ENCODE measurements at places on chromosomes 7 and 10.

DNA sequence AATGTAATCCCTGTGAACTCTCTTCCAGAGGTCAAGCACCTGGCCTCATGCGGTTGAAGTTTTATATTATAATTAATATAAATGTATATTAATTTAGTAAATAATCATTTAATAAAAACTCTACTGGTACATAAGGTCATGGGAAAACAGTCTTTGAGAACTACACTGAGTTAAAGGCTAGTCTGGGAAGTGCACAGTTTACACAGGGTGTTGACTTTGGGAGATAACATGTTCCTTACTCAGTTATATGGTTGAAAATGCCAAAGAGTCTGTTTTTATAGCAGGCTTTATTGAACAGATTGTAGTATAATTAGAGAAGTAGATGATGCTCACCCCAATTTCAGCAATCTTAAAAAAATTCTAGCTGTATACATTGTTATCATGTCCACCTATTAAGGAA, 735.9 kb downstream of the GATA3 start:
- DNase-seq: no peak

GRCh38 chr7:1181031-1181430, 21.0 kb upstream of the ZFAND2A start:
- DNase-seq: no peak

GRCh38 chr7:101823096-101823495, 5.7 kb downstream of the CUX1 start:
- DNase-seq: no peak

- DNase-seq: no peak
These were observed 53.8 kb downstream of the HGF start for GRCh38 chr7:81715984-81716588.

DNA sequence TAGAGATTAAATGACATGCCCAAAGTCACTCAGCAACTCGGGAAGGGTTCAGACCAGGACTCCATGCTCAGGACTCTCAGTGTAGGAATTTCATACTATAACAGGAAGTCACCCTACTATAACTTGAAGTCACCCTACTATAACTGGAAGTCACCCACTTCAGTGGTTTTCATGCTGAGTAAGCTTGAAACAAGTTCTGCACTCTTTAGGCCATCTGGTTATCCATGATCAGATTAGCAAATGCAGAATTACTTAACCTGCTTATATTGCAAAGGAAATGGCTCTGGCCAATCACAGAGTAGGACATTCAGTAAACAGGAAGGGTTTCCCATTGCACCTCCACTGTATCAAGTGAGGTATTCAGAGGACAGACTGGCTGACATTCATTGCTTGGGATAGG, 1240.4 kb downstream of the GATA3 start:
- no peak for DNase-seq

DNA sequence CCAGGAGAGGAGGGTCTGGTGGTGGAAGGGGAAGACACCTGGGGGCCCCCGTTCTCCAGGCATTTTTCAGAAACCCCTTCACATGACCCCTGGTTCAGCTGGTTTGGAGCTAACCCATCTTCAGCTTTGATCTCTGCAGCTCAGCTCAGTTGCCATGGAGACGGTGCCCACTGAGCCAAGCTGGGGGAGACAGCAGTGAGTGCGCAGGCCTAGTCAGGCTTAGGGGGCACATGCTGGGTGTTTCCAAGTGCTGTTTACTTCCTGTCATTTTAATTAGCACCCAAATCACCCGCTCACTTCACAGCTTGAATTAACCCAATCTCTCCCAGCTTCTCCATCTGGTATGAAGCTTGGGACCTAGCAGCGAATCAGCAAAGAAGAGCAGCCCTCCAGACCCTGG, 9.0 kb downstream of the SPOCK2 start:
- no peak for DNase-seq

DNA sequence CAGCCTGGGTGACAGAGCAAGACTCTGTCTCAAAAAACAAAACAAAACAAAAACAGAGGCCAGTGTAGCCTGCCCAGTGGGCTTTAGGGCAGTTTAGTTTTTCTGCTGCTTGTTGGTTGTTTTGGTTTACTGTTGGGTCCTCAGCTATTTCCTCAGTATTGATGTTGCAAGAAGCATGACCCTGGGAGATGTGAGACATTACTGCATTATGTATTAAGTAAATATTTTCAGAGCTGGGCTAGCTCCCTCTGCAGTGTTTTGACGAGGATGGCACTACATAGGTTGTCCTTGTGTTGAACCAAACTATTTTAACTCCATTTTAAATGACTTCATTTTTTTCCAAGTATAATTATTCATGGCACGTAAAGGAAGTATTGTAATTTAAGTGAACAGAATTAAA, 4.8 kb downstream of the AKAP9 start:
- no peak for DNase-seq

- DNase-seq: no peak
These were observed 177.2 kb upstream of the PCLO start for GRCh38 chr7:83339907-83340306.

DNA sequence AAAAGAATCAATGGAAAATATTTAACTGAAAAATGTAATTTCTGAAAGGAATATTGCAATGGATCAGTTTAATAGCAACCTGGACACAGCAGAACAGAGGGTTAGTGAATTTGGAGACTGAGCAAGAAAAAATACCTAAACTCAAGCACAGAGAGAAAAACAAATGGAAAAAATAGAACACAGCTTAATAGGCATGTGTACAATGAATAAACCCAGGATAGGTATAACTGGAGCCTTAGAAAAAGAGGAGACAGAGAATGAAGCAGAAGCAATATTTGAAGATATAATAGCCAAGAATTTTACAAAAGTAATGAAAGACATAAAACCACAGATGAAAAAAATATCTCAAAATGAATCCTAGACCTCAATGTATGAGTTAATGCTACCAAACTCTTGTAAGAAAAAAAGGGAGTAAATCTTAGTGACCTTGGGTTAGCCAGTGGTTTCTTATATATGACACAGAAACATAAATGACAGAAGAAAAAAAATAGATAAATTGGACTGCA, 2.9 kb upstream of the DNAJC1 start:
- DNase-seq: no peak

- DNase-seq: no peak
These were observed 265.9 kb upstream of the MKLN1 start for GRCh38 chr7:131061818-131062217.

DNA sequence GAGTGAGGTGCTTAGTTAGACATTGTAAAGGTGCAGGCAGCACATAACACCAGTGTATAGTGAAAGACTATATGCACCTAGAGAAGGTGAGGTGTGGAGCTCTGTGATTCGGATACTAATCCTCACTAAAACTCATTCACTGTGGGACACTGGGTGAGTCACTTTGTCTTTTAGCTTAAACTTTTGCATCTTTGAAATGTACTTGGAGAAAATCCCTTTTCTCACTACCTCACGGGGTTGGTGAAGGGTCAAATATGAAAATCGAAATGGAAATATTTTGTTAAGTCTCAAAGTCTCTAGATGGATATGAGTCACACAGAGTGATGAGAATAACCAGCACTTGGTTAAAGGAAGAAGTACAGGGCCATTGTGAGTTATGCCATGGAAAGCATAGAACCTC, 38.0 kb downstream of the MDFIC start:
- no peak for DNase-seq

GRCh38 chr7:138303230-138304070, 156.6 kb upstream of the TRIM24 start:
- DNase-seq: no peak

GRCh38 chr10:89625041-89625765, 19.8 kb downstream of the PANK1 start:
- no peak for DNase-seq

- no peak for DNase-seq
These were observed 1361.2 kb downstream of the XPNPEP1 start for GRCh38 chr10:108562105-108562504.

- no peak for DNase-seq
These were observed 120.3 kb downstream of the BMPER start for GRCh38 chr7:34025600-34025999.

- no peak for DNase-seq
These were observed 12.2 kb upstream of the REPIN1 start for GRCh38 chr7:150356265-150356897.

GRCh38 chr7:21365866-21366624, 61.8 kb upstream of the SP4 start:
- DNase-seq: peak; percentile 84

DNA sequence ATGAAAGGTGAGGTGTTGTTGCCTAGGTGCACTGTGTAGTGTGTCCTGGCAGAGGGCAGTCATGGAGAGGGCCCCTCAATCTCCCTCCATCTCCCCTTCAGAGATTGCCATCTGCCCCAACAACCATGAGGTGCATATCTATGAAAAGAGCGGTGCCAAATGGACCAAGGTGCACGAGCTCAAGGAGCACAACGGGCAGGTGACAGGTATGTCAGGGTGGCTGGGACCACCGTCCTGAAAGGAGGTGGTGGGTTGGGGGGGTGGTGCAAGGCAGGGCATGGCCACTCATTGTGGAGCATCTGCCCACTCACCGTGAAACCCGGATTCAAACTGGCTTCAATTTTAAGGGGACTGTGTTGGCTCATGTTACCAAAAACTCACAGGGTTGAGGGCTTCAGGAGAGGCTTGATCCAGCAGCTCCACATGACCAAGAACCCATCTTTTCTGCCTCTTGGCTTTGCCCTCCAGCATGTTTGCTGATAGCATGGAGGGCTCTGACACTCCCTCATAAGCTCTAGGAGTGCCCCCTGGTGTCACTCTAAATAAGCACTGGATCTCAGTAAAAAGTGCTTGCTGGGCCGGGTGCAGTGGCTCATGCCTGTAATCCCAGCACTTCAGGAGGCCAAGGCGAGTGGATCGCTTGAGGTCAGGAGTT, 12.2 kb downstream of the ARPC1B start:
- no peak for DNase-seq

DNA sequence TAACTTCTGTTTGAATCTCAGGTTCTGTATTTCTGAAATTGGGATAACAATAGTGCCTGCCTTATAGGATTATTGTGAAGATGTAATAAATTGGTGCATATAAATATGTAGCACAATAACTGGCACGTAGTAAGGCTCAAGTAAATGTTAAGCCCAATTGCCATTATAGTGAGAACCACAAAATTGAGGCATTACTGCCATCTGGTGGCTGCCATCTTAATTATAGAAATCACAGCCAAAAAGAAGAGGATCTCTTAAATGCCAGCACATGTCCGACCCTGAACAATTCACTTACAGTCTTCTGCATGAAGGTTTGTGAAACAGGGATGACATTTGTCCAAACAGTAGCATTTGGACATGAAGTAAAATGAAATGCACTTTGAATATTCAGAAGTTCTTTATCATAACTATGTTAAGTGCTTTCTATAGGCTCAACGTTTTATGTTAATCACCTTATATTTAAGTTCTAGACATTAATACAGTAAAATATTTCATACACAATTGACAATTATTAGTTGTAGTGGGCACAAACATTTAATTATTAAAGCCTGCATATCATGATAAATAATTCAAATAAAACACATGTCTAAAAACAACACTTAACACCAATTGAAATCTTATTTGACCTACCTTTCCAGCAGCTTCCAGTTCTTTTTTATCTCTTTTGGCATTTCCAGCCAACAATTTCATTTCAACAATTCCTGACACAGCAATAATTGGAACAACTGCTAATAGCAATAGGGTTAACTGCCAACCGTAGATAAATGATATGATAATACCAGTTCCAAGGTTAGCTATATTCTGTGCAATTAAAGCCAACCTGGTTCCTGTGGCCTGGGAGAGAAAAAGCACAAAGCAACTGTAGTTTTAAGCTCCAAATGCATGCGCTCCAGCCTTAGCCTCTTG, 58.5 kb downstream of the ABCB4 start:
- DNase-seq: no peak

DNA sequence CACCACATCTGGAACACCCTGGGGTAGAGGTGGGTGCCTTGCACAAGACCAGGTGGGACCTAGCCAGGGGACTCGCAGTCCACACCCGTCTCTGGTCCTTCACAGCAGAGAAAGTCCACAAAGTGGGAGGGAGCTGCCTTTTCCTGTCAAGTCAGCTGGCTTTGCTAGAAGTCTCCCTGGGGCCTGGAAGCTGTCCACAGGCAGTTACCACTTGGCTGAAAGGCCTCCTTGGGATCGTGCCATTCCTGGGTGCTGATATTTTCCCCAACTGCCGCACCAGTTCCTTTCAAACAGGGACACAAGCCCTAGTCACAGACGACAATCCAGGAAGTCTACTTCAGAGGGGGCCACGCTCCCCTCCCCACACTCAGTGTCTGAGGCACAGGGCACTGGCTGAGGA, 75.4 kb downstream of the AFAP1L2 start:
- no peak for DNase-seq

- DNase-seq: no peak
These were observed 743 bp upstream of the POR start for GRCh38 chr7:75914169-75914654.

- no peak for DNase-seq
These were observed 29.0 kb downstream of the AGAP3 start for GRCh38 chr7:151115121-151115835.

GRCh38 chr7:76262683-76263402, 39.6 kb upstream of the HSPB1 start:
- peak; percentile 12 for DNase-seq

- no peak for DNase-seq
These were observed 12.1 kb upstream of the CDK6 start for GRCh38 chr7:92848441-92848840.

DNA sequence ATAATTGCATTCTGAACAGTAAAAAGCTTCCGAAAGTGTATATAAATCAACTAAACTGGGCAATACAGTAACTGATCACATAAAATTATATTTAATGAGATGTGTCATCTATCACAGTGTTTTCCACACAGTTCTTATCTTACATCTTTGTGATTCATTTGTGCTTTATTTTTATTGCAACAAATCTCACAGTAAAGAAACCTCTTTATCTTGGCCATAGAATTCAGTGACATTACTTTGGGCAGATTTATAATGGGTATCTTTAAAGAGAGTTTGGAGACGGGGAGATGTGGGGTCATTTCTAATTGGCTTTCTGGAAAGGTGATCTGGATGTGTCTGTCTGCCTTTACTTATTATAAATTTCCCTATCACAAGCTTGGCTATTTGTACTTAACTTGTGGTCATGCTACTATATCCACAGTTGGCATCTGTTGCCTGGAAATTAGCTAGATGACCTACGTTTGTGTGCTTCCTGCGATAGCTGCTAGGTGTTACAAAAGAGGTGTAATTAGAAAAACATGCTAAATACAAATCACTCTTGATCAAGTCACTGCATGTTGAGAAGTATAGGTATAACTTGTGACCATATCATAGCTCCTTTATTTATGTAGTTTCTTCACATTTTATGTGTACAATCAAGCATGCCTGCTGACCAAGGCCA, 123.8 kb downstream of the ARID5B start:
- no peak for DNase-seq

GRCh38 chr7:55903985-55904759, 16.9 kb downstream of the ZNF713 start:
- DNase-seq: no peak

DNA sequence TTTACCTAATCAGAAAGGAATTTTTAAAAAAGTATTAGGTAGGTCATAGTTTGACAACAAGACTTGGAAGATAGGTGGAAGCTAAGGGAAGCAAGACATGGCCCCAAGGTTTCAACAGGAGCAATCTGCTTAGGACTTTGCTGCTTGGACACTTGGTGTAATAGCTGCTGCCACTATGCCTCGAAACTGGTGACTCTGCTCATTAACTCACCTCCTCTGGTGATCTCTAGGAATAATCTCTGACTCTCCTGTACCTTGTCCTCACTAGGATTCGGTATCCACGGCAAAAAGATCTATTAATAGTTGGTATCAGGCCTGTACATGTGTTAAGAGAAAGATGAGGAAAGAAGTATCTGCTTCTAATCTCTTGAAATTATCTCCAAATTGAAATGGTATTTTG, 53.1 kb downstream of the PTEN start:
- no peak for DNase-seq

All from epithelial cell of prostate (primary cell).